ENCODE measurements at places on chromosomes 3 and 15.

- no peak for DNase-seq
Observed at GRCh38 chr3:107458871-107459270, 63.9 kb upstream of the BBX start.

DNA sequence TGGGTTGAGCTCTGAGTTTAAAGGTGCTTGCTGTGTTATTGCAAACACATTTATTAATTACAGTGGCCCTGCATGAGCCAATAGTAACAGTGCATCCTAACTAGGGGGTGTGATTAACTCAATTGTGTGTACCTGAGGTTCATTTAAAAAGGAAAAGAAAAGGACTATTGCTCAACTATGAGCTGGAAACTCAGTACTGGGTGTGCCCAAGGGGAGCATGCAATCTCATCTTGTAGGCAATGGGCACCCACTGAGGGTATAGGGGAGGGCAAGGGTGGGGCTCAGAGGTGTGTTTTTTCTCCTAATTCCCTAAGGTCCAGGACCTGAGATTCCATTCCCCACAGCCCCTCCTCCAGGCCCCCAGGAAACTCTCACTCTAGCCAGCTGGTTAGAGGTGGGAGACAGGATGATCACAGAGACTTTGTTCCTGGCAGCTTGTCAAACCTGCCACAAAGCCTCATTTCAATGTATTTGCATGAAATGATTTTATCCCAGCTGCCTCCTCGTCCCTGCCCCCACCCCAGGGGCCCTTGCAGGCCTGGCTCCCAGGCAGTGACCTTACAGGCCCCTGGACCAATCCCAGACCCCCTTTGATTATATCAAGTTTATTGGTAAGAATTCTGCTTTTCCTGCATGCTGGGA is 220.7 kb downstream of the TBC1D2B start:
- no peak for DNase-seq

DNA sequence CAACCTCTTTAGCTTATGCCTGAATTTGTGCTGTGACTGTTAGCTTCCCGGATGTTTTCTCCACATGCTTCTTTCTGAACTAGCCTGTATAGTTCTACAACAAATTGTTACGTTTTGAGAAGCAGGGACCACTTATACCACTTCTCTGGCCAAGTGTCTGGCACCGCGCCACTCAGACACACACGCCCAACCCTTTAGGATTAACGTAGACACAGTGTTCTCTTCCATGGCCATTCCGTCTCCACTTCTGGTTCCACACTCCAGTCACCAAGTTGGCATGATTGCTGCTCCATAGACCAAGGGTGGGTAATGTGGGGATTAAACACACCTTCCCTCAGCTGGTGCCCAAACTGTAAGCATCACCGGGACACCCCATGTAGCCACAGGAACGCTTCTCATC is 755 bp upstream of the TMEM108 start:
- no peak for DNase-seq

DNA sequence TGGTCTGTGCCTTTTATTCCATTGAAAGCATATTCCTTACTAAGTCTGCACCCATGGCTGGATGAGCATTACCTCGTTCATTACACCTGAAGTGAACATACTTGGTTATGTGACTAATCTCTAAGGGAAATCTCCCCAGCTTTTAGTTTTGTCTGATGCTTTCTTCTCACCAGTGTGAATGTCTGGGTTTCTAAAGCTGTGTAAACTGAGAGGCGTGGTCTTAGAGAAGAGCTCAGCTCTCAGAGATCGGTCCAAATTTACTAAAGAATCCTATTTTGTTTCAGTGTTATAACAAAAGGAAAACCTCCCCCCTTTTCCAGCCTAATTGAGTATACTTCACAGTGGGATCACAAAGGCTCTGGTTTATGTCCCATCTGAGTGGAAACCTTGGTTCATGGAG is 352.3 kb downstream of the PTPRG start:
- no peak for DNase-seq

DNA sequence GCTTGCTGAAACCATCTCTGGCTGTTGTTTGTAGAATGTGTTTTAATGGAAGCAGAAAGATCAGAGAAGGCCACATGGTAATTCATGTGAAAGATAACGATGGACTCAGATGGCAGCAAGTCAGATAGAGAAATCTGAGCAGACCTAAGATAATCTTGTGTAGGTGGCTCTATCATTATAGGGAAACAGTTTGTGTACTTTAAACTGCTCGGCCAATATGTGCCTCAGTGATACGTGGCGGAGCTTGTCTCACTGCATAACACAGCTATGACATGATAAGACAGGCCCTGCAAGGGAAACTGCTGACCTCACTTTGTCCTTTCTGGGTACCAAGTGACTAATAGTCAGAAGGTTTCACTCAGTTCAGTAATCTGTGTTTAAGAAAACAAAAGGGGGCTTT is 51.0 kb downstream of the MME start:
- DNase-seq = no peak

- peak; percentile 44 for DNase-seq
Observed at GRCh38 chr3:128801779-128802380, 75.9 kb downstream of the RAB7A start.

GRCh38 chr15:101068523-101068960 is 149.4 kb downstream of the LRRK1 start:
- DNase-seq = no peak

GRCh38 chr15:71261418-71261817 is 146.1 kb downstream of the THSD4 start:
- no peak for DNase-seq

- DNase-seq = no peak
Observed at GRCh38 chr3:117743993-117744392, 1034.4 kb downstream of the TUSC7 start.

- DNase-seq = no peak
Observed at GRCh38 chr15:29651476-29652233, 170.6 kb downstream of the TJP1 start.

- peak; percentile 59 for DNase-seq
Observed at GRCh38 chr15:80234883-80235282, 17.1 kb downstream of the CTXND1 start.

GRCh38 chr3:29853841-29854397 is 573.0 kb downstream of the RBMS3 start:
- DNase-seq = no peak

- no peak for DNase-seq
Observed at GRCh38 chr3:126995926-126996512, 13.1 kb downstream of the PLXNA1 start.

GRCh38 chr3:2154621-2155020 is 56.0 kb downstream of the CNTN4 start:
- no peak for DNase-seq

DNA sequence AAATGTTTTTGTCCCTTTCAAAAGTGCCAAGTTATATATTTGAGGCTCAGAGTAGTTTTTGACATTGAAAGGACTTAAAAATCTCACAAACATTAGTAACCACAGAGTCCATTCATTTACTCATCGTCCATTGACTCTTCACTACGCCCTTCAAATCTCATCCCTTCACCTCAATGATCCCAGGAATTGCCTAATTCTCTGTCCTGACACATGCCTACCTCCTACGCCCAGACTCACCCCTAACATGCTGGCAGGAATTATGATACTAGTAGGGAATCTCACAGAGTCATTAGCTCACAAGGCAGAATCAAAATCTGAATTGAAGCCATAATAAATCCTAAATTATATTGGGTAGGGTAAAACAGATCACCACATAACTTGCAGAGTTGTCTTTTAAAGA is 410.1 kb downstream of the RAP2B start:
- DNase-seq = no peak

DNA sequence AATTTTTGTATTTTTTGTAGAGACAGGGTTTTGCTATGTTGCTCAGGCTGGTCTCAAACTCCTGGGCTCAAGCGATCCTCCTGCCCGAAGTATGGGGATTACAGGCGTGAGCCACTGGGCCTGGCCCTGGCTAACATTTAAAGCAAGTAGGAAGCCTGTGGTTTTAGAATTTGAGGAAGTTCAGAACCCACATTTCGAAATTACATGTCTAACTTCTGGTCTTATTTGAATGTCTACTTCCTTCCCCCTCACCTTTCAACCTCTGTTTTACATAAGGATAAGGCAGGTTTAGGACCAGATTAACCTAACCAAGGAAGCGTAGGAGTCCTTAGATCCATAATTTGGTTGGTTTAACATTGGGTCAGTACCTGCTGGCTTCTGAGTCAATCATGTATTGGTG is 120.5 kb upstream of the PROK2 start:
- no peak for DNase-seq

- no peak for DNase-seq
Observed at GRCh38 chr3:151093905-151094304, 8.4 kb downstream of the MED12L start.

DNA sequence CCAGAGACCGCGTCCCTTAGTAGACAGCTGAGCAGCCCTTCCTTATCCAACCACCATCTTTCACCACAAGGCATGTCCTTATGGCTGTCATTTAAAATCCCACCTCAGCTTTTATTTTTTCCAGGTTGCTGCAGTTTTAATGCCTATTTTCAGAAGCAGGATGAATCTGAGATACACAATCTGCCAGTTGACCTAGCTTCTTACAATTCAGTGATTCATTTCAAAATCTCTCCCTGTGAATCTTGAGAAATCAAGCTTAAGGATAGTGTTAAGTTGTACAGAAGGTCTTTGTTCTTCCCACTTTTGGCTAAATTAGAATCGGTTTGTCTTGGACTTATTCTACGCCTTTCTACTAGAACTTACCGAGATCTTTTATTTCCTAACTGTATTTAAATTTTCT is 522.3 kb upstream of the CFAP20DC start:
- DNase-seq = no peak

GRCh38 chr3:157347577-157348303 is 88.9 kb upstream of the PTX3 start:
- DNase-seq = no peak

- DNase-seq = no peak
Observed at GRCh38 chr3:155704061-155704460, 40.8 kb downstream of the PLCH1 start.
